GM23338 (cell line): ENCODE measurements at places on chromosomes 7 and 10. TPM values are rescaled to one million over a fixed set of nuclear protein-coding genes. Genes with fewer than 3 reads are reported as not detected.

- DNase-seq = peak; percentile 68
Measured at GRCh38 chr7:74282748-74283459, 6.3 kb upstream of the CLIP2 start.

- DNase-seq = no peak
Measured at GRCh38 chr7:41256186-41256945, 446.5 kb downstream of the INHBA start.

DNA sequence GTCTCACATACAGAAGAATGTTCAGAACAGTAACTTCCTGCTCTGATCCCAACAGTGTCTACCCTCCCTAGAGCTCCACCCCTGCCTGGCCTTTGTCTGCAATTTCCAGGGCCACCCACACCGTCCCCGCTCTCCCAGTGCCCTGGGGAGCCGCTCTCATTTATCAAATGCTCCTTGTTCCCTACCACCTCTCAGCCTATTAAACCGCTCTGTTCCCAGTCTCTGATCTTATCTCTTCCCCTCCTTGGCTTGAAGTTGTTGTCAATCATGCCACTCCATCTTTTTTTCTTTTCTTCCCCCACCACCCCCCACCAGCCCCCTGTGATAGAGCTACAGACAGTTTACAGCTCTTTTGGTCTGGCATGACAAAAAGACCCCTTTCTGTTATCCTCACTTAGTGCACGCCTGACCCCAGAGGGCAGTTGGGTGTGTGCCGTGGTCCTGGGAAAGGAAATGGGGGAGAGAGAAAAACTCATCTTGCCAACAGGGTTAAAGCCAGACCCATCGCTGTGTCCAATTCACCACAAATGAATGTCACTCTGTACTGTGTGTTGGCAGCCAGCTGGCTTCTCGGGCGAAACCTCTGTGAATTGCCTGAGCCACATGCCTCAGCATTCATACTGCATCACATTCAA lies 28.8 kb upstream of the HECTD2 start:
- peak; percentile 11 for DNase-seq

- DNase-seq = no peak
Measured at GRCh38 chr7:88312061-88312663, 5.5 kb upstream of the STEAP4 start.

DNA sequence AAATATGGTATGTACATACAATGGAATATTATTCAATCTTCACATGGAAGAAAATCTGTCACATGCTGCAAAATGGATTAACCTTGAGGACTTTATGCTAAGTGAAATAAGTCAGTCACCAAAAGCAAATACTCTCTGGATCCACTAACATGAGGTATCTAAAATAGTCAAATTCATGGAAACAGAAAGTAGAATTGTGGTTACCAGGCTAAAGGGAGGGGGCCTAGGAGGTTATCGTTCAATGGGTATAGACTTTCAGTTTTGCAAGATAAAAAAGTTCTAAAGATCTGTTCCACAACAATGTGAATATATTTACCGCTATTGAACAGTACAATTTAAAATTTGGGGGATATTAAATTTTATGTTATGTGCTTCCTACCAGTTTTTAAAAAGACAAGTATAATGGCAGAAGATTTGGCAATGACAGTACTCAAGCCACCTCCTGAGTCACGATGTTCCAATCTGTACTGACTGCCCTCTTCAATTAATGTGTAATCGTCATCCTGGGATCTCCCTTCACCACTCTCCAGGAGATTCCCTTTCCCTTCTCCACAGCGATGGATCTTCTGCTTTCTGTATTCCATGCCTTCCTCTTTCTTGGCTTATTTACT lies 32.3 kb upstream of the IL6 start:
- DNase-seq = no peak

DNA sequence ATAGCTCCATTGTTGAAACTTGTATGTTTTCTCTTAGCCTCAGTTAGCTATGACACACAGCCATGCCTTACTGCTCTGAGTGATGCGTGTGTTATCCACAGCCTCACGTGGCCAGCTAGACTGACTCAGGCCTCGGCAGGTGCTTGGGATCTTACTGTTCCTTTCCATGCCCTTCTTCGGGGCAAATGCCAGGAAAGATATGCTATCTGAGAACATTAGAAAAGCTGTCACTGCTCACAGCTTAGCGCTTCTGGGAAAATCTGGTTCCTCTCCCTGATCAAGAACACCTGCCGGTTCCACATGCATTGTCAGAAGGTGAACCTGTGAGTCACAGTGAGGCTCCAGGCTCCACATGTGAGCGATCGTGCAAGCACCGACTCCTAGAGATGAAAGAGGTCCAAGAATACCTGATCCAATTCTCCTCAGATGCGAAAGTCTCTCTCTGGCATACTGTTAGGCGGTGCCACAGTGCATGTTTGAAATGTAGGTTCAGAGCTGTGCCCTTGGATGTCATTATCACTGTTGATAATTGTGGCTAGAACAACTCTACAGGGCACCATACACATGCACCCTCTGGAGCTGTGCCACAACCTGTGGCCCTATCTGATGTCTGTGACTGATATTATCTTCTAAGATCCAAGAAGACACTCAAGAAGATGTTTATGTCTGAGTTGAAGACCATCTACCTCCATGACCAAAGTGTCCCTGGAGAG lies 247.8 kb upstream of the IGFBP3 start:
- no peak for DNase-seq

GRCh38 chr7:67426654-67427053 lies 430.0 kb downstream of the TYW1 start:
- no peak for DNase-seq

DNA sequence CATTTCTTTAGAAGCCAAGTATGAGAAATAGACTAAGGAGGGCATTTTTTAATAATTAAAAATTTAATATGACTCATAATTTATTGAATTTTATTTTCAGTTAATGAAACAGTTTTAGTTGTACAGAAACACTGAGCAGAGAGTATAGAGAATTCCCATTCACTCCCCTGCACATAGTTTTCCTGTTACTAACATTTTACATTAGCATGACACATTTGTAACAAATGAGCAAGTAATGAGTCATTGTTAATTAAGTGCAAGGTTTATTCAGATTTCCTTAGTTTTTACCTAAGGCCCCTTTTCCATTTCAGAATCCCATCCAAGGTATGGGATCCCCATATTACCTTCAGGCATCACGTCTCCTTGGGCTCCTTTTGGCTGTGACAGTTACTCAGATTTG lies 271.5 kb upstream of the FZD8 start:
- DNase-seq = no peak

- DNase-seq = no peak
Measured at GRCh38 chr10:49781247-49781646, 19.1 kb upstream of the OGDHL start.

GRCh38 chr10:103854686-103855391 lies 537 bp downstream of the SH3PXD2A start:
- DNase-seq = peak; percentile 60

Gene PPP1R3C
- 1.6 and 1.8 TPM in 2 replicates for total RNA-seq

Gene GPNMB
- 0.76 and 1.4 TPM in 2 replicates for total RNA-seq

Gene RGR
- not detected in 2 replicates for total RNA-seq

Gene LRRN3
- total RNA-seq = 0.23 TPM in 1 of 2 replicates, not detected in the other

Gene NPSR1
- total RNA-seq = not detected in 2 replicates

Gene TFPI2
- total RNA-seq = 11.2 and 13.3 TPM in 2 replicates
